ENCODE measurements at places on chromosomes 5 and 9.

GRCh38 chr9:132995879-132996278 is 17.4 kb downstream of the GFI1B start:
- no peak for DNase-seq

DNA sequence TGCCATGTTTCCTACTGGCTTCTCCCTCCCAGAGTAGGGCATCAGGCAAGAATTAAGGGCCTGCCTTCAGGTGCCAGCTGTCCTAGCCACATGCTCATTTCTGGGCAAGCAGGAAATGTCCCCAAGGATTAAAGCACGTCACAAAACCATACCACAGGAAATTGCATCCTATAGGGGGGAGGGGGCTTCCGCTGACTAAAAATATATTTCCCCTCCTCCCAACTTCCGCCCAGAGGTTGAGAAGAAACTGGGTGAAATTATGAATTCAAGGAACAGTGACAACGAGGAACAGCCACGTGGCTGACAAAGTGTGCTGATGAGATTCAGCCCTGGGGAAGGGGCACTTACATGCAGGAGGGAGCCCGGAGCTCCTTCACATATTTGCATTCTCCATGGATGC is 4.1 kb downstream of the HBEGF start:
- no peak for DNase-seq

DNA sequence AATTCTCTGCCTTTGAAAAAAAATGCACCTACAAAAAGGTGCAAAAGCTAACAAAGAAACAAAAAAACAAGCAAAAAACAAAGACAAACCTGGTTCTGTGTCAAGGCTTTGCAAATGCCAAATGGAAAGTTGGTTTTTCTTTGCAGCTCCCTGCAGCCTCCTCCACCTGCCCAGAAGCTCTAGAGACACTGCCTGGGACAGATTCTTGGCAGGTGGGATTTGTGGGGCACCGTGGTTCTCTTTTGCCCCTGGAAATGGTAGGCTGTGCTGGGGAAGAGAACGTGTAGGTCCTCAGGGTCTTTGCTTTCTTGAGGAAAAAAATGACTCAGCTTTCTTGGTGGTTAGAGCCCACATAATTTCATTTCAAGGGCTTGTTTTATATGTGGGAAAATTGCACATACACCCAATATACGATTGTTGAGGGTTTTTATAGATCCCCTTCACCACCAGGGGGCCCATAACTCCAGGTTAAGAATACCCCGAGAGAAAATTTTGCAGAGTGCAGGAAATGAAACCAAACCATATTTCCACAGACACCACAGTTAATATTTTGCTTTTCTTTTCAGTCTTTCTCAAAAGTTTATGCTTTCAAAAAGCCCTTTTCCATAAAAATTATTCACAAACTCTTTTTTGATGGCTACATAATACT is 58.7 kb downstream of the NXNL2 start:
- peak; percentile 42 for DNase-seq

DNA sequence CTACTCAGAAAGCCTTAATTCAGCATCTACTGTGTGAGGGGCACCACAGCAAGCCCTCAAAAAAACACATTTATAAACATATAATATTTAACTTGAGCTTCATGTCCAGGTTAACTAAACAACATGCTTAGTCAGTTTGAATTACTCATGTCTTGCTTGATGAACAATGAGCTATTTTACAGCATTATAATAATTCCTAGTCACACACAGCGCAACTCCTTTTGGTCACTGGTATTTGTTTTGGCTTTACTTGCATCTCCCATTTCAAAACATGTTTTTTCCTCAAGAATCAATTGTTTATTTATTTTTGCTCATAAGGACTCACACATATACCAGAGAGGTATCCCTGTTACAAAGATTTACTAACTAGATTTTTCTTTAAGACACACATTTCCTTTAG is 616.7 kb upstream of the DAB2 start:
- DNase-seq: no peak

- DNase-seq: no peak
These were observed 7.4 kb downstream of the WHRN start for GRCh38 chr9:114497727-114498382.

DNA sequence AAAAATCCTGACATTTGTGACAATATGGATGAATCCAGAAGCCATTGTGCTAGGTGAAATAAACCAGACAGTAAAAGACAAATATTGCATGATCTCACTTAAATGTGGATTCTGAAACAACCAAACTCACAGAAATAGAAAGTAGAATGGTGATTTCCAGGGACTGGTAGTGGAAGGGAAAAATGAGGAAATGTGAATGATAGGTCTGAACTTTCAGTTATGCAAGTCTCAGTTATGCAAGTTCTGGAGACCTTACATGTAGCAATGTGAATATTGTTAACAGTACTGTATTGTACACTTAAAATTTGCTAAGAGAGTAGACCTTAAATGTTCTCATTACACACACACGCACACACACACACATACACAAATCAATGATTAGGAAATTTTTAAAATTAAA is 84.9 kb downstream of the SLCO4C1 start:
- no peak for DNase-seq

DNA sequence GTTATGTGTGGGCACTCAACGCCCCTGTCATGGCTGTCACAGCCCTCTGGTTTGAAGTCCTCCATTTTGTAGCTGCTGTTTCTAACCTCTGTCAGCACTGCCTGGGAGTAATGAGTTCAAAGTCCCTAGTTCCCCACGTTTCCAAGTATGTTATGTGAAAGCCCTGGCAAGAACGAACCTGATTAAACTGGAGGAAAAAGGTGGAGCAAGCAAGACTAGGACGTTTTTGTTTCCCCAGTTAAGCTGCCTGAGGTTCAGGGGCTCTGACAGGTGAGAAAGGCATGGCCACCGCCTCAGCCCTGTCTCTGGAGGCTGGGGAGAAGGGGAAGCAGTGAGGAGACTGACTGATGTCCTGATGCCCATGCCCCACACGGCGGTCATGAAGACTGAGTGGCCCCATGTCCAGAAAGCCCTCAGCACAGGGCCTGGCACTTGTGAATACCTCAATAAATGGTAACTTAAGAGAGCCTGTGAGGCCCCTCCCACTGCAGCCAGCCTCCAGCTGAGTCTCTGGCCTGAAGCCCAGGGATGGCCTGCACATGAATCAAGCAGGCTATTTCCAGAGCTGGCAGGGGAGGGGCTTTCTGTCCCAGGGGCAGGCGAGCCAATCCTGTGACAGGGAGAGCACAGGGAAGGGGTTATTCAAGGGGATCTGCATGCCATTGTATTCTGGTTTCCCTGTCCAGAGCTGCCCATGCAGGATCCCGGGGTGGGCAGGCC is 61.8 kb downstream of the PFDN1 start:
- no peak for DNase-seq

DNA sequence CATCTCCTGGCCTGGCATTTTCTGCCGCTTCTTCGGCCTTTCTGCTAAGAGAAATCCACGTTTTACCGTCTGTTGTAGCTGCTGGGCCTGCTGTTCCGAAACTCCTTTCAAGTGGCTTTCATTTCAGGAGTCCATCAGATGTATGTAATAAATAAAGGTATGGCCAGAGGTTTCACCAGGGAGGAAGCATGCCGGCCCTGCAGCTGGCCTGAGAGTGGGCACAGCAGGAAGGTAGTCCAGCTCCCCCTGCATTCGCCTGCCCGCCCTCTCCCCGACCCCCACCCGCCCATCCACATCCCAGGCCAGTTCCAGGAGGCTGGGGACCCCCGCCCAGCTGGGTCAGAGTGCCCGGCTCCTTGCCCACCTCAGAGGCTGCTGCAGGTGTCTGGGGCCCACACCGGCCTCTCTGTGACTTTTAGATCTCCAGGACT is 46.4 kb upstream of the EXOC3 start:
- DNase-seq: no peak

GRCh38 chr5:1873243-1873959 is 9.3 kb downstream of the IRX4 start:
- no peak for DNase-seq

GRCh38 chr5:158679221-158679641 is 420.5 kb downstream of the EBF1 start:
- DNase-seq: no peak

GRCh38 chr9:13648676-13649075 is 369.2 kb upstream of the MPDZ start:
- DNase-seq: no peak

GRCh38 chr9:90098408-90098807 is 493.6 kb downstream of the GADD45G start:
- no peak for DNase-seq

DNA sequence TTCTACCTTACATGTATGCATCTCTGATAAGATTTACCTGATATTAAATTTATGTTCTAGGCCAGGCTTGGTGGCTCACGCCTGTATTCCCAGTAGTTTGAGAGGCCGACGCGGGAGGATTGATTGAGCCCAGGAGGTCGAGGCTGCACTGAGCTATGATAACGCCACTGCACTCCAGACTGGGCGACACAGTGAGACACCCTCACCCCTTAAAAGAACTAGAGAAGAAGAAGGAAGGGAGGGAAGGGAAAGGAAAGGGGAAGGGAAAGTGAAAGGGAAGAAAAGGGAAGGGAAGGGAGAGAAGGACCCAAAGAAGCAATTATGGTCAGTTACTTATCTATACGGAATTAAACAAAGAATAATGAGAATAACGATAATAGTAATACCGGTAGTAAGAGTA is 1.2 kb upstream of the RFK start:
- no peak for DNase-seq

DNA sequence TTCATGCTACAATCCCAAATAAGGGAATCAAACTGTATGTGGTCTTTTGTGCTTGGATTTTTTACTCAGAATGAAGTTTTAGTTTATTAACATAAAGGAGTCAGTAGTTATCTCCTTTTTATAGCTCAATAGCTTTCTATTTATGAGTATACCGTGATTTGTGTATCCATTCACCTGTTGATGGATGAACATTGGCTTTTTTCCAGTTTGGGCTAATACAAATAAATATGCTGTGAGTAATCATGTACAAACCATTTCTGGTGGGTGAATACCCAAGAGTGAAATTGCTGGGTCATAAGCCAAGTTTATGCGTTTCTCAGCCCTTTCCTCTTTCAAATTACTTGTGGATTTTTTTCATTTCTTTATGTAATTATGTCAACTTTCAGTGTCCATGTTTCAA is 395.3 kb downstream of the OSTF1 start:
- DNase-seq: no peak

DNA sequence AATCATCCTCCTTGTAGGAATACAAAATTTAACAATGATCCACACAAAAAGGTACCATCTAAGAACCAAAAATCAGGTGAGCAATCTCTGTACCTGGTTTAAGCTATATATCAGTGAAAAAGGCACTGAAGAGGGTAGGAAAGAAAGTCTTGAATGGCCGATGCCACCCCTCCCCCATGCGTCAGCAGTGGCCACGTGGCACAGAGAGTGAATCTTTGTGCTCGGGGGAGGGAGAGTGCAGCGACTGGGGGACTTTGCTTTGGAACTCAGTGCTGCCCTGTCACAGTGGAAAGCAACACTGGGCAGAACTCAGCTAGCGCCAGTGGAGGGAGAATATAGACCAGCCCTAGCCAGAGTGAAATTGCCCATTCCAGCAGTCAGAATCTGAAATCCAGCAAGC is 28.3 kb upstream of the PDE4D start:
- DNase-seq: no peak

DNA sequence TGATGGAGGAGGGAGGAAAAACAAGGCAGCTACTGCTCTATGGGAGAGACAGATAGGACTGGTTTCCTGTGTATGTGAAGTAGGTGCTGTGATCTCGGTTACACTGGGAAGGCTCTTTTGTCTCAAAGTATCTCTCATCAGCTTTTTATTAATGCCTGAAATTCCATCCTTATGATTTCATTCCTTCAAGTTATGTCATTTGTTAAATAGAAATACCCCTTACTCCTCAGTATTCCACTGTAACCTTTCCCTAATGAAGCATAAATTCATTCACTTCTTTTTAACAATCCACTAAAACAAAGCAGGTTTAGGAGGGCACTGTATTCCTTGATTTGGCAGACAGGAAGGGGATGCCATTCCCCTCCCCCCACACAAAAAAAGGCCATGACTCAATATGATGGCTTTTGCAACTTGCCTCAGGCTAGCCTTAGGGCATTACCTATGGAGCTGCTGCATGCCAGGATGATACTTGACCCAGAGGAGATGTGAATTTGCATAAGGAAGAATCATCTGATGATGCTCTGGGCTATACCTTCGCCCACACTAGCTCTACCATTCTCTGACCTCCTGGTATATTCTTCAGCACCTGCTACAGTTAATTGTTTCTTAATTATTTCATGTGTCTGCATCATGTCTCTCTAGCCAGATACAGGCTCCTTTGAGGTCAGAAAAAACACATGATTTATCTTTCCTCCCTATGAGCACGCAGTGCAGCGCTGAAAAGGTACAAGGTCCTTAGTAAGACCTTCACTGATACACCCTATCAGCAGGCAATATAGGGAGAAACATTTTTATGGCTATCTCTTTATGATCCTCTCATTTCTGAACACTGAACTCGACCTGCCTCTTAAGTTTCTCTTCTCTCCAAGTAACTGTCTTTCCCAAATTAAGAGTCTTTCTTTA is 26.3 kb downstream of the NR3C1 start:
- DNase-seq: no peak

GRCh38 chr9:129665814-129666520 is 520 bp downstream of the PRRX2 start:
- DNase-seq: no peak

- DNase-seq: peak; percentile 1
These were observed 160.7 kb upstream of the DAPK1 start for GRCh38 chr9:87336914-87337333.

DNA sequence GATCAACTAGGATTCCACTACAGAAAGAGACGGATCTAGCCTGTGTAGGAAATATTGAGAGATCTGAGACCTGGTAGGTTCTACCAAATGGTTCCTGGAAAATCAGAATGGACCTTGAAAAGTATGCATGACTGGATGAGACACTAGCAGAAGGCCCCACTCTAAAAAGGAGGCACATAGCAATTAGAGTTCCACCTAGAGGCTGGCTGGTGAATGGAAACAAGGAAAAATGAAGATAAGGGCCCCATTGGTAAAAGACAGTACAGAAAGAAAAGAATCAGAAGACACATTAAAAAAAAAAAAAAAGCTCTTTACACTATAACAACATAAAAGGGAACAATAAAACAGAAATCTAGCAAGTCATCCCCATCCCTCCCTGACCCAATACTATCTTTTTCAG is 518.5 kb downstream of the NR2F1-AS1 start:
- DNase-seq: no peak

DNA sequence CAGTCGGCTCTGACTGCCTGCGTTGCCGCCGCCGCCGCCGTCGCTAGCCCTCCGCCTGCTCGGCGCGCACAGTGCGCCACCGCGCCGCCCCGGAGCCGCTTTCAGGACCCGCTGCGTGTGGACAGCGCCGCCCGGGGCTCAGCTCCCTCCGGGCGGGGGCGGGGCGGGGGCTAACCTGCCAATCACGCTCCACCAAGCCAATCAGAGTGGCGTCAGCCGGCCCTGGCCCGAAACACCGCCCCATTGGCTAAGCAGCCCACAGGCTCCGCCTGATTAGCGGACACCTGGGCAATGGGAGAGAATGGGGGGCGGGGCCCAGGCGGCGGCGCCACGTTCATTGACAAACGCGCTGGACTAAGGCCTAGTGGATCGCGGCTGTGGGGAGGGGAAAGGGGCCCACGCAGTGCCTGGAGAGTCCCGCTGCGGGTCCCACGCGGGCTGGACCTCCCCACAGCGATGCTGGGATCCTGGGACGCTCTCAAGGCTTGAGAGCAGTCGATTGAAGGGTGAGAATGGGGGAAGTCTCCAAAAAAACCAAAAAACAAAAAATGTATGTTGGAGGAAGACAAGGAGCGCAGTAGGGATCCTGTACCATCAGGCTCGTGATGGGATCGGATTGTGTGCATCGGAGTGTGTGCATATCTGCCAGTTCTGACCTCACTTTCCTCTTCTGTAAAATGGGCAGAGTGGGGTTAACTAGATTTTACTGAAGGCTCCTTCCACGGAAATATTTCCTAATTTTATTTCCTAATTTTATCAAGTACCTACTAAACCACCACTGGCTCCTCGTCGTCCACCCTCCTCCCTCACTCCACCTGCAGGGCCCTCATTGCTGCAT is 6.3 kb downstream of the PAX5 start:
- peak; percentile 87 for DNase-seq

Data from stimulated activated CD4-positive, alpha-beta T cell treated with anti-CD3 and anti-CD28 coated beads, Interleukin-4, amount 100 ng/mL, for 4 hours (primary cell).